Nucleus accumbens (tissue), 56 donors: ENCODE measurements at places on chromosomes 1 and 21.

DNA sequence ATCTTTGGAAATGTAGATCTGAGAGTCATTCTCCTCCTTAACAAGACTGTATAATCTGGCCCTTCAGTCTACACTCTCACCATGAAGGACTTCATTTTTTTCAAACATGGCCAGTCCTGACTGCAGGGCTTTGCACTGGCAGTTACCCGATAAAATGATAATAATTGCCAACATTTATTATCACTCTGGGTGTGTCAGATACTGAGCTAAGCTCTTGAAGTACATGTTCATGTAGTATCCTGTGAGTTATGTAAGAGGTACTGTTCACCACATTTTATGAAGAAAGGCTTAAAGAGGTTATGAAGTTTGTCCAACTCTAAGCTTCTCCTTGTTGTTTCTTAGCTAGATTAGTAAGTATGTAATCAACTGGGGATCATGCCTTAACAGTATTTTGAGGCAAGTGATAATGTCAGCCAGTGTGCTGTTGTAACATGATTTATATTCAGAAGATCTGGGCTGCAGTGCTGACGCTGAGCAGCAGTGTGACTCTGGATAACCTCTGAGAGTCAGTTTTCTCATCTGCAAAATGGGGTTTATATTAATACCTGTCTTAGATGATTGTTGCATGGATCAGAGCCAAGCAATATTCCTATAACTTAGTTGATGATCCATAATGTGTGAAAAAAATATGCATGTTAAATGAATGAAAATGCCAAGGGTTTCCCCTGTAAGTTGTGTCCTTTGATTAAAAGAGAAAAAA is 42.1 kb upstream of the LEPR start:
- no peak for DNase-seq

- DNase-seq: no peak
Measured at GRCh38 chr1:153616144-153616916, at the start of gene S100A14. Gene S100A14, minus strand, starts transcription at chr1:153616325. Its CDS starts 467 bp downstream, at chr1:153615858.

- peak; percentile 56 for DNase-seq
Measured at GRCh38 chr1:10160907-10161490, 49.4 kb upstream of the KIF1B start.

DNA sequence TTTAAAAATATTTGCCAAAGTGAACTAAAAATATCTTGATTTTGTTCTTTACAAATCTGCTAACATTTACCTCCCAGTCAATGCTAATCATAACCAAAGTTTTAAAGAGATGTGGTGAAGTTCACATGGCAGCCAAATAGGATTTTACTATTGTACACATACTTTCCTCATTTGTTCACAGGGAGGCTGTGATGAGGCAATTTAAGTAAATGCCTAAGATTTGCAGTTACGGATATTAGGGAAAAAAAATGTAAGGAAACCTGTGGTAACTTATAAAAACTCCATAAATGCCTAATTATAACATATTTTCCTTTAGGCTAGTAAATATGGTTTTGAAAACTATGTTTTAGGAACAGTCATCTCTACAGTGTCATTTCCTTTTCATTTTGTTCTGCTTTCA is 32.4 kb downstream of the RGS5 start:
- DNase-seq: no peak

DNA sequence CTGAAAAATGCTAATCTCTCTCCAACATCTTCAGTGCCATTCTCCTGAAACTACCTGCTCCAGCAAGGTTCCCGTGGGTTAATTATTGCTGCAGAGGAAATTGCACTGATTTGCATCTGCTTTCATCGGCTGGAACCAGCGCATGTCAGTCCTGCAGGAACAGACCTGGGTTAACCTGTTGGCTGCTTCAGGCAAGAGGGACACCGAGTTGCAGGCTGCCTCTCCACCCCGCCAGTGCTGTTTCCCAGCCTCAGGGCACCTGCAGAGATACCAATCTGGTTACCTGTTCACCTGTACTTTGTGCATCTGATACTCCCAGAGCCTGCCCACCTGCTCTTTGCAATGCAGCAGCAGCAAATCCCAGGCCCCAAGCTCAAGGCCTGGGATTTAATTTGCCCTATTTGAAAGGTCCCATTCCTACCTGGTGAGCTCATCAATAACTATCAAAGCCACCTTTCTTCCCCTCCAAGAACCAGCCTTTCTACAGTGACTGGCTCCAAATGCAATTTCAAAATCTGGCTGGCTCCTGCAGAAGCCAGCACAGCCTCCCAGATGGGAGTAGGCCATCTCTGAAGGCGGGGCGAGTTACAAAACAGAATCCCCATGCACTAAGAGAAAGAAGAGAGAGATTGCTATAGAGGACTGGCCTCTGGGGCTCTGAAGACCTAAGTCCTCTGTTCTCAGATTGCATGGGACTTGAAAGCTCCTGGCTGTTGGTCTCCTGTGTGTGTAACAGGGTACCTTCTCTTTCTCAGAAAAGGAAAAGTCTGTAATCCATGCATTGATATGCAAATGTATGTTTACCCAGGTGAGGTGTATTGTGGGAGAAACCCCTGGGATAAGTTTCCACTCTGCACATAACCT is 67.8 kb downstream of the TOMM20 start:
- no peak for DNase-seq

DNA sequence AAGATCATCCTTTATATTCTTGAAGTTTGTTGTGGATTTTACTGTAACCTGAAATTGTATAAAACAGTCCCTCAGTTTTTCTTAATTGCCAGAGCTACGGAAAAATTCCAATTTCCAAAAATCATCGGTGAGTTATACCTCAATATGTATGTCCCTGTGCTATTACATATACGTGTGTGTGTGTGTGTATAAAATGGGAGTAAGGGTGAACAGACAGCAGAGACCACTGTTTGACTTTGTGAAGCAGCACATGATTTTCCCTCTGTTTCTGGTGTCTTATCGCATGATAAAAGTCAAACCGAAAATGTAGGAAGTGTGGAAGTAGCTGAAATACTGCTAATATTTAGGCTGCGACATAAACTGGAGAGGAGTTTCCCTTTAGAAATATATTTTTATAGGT is 1.2 kb downstream of the OR2T1 start:
- DNase-seq: no peak

- no peak for DNase-seq
Measured at GRCh38 chr1:101667761-101668160, 329.0 kb downstream of the OLFM3 start.

DNA sequence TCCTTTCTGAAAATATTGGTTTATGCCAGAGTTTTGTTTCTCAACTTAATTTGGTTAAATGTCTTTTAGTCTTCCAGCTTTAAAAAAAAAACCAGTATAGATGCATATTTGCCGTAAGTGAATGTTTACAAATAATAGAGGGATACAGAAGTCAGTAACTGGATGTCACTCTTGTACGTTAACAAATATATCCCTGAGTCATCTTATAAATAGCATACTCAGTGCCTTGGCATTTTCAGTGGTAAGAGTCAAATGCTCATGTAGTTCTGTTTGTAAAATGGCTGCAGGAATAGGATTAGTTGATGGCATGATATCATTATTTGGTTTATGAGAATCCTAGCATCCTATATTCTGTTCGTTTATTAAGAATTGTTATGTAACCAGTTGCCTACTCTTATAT is 55.4 kb downstream of the SPEN start:
- no peak for DNase-seq

- no peak for DNase-seq
Measured at GRCh38 chr1:197100677-197101076, 33.6 kb upstream of the F13B start.

GRCh38 chr21:31406510-31406909 is 62.4 kb upstream of the TIAM1 start:
- no peak for DNase-seq

DNA sequence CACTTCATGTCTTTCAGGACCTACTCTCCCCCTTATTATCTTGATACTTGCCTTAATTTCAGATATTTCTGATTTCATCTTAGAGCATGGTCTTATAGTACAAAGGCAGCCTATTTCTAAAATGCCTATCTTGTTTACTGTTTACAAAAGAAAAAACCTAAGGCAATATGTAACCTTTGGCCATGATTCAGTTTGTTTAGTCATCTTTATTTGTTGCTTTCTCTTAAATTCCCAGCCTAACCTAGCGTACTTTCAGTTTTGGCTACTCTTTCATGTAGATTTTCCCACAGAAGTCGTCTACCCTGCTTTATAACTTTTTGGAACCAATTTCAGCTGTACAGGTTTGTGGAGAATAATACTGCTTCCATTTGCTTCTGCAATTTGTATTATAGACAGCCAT is 81.8 kb downstream of the KIF1B start:
- no peak for DNase-seq

GRCh38 chr1:67890857-67891256 is 57.6 kb upstream of the GNG12 start:
- no peak for DNase-seq
